Right renal cortex interstitium (tissue), 3 donors: ENCODE measurements at places on chromosomes 6 and 20. TPM values are rescaled to one million over a fixed set of nuclear protein-coding genes. Genes with fewer than 3 reads are reported as not detected.

MROH8 gene
- polyA plus RNA-seq: 6.9 TPM

DSN1 gene
- 18.0 TPM for polyA plus RNA-seq

GRCh38 chr6:30931969-30932645, at the start of gene SFTA2:
Gene SFTA2 (minus strand): TSS chr6:30932170. CDS start chr6:30932096, 74 bp downstream.
- no peak for DNase-seq

DNA sequence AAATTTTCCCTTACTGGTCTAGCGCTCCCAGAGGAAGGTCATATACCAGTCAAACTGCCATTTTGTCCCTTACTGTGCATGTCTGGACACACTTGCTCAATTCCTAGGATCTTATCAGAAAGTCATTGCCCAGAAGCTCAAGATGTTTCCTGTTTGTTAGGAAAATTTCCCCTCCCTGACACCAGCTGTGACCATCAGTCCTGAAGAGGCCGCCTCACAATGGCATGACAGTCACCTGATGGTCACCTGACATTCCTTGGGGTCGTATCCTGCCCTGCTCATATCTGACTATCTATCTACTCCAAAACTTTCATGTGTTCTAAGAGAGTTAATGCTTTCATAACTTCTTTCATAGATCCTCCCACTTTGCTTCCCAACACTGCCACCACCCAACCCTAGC, 219.9 kb downstream of the OTOR start:
- DNase-seq: no peak

DNA sequence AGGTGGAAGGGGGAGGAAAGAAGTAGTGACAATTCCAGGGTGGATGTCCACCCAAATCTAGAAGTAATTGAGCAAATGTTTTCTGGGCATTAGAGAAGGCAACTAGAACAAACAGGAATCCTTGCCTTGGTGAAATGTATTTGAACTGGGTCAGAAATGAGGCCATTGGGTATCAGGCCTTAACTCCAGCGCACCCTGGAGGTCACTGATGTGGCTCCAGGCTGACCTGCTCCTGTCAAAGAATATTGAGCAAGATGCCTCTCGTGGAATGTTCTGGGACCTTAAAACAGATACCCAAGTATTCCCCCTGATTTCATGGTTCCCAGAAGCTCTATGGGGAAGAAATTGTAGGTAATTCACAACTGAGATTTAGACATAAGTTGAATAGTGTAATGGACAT, 6.9 kb downstream of the HLA-DPB1 start:
- DNase-seq: peak; percentile 41

CLVS2 gene
- polyA plus RNA-seq: 0.19 TPM

GRCh38 chr20:36585410-36586125, 12.2 kb downstream of the TGIF2 start:
- no peak for DNase-seq

TAGAP gene
- 0.49 TPM for polyA plus RNA-seq

CDH22 gene
- not detected for polyA plus RNA-seq

GPR63 gene
- 2.8 TPM for polyA plus RNA-seq

HRH3 gene
- polyA plus RNA-seq: 0.04 TPM

DNA sequence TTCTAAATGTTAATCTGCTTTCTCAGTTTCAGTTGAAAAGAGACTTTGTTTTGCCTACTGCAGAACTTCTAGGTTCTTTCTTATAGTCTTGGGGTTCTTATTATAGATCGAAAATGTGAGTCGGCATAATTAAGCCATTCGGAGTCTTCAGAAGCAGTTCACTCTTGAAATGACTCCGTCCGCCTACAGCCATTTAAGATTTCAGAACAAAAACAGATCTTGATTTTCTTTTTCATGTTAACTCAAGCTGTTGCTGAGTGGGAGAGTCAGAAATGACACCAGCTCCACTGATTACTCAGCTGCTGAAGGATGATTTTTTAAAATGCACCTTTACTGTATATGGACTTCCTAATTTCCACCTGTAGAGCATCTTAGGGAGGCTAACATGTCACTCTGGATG, 15.9 kb downstream of the PRDM1 start:
- no peak for DNase-seq

GRCh38 chr20:24767623-24768100, 181.4 kb upstream of the CST7 start:
- no peak for DNase-seq

GRCh38 chr6:24026050-24026449, 100.0 kb upstream of the NRSN1 start:
- no peak for DNase-seq
